ENCODE measurements at places on chromosomes 3 and 15.

DNA sequence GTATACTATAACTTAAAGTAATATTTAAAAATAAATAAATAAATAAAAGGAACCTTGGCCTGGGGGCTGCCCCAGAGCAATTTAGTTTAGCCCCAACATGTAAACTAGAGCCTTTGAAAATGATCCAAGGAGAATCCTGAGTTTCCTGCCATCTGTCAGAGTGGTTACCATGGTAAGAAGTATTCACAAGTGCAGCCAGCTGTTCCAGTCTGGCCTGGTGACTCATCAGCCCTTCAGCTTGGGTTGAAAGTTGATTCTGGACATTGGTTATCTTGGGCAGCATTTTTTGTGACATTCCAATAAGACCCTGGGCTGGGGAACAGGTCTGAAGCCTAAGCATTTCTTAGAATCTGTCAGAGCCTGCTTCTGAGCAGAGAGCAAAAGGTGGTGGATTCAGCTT is 72.7 kb upstream of the LRTM1 start:
- DNase-seq, result no peak

GRCh38 chr15:59812250-59812870 is 123.2 kb upstream of the BNIP2 start:
- DNase-seq, result no peak

DNA sequence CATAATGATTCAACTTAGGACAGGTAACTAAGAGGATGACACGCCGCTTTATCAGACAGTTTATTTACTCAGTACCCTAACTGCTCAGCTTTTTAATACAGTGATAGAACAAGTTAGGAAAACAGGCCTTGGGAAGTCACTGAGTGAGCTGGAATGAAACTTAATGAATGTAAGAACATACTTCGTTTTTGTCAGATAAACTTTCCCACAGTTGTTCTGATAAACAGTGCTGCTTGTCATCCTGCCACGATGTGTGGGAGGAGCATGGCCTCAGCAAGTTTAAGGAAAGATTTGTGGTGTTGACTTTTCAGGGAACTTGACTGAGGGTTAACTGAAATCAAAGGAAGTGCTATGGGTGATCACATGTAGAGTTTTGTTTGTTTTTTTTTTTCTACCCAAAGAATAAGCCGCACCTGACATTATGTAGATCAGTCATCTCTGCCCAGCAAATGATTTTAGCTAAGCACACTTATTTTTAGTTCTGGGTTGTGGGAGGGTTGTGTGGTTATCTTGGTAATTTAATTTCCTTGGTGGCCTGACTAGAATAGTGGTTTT is 5.6 kb upstream of the P2RY14 start:
- peak; percentile 11 for DNase-seq

GRCh38 chr15:58165661-58166060 is 27.5 kb downstream of the AQP9 start:
- no peak for DNase-seq

- DNase-seq, result no peak
Measured at GRCh38 chr3:110579840-110580550, 491.6 kb upstream of the NECTIN3 start.

- no peak for DNase-seq
Measured at GRCh38 chr3:159721324-159721723, 267.3 kb upstream of the IL12A start.

DNA sequence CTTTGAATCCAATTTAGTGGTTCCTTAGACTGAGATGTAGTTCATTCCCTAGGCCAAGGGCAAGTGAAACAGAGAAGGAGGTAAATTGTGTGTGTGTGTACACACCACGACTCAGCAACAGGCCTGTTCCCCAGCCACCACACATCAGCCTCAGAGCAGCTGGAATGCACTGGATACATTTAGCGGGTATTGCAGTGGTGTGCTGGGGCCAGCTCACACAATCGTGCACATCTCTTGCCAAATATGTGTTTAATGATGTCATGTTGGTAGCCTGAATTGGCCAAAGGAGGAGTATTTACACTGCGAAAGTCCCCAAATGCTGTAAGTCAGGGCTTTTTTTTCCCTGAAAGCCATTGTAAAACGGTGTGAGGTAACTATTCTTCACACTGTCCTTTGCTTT is 82.3 kb downstream of the RBPMS2 start:
- DNase-seq, result no peak

DNA sequence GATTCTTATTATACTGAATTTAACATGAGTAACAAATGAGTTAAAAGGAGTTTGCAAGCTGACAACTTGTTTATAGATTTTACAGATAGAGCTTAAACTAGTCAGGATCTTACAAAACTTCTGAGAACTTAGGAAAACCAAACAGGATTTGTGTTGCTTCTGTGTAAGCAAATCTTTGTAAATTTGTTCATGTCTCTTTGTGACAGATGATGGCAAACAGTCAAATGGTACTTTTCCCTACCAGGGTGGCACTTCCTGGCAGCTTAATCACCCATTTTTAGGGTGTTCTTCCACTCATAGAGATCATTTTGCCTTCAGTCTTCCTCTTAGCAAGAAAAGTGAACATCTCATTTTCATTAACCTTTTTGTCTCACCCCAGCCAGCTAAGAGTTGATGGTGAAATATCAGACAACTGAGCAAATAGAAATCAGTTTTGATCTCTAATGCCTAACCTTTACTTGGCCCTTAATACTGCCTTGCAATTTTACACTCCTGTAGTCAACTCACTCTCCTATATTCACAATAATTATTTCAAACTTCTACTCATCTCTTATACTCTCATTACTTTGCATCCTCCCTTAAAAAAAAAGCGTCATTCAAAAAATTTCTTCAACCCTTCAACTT is 23.7 kb upstream of the NECTIN3 start:
- no peak for DNase-seq

GRCh38 chr3:12253516-12254343 is 35.1 kb upstream of the PPARG start:
- DNase-seq, result no peak

DNA sequence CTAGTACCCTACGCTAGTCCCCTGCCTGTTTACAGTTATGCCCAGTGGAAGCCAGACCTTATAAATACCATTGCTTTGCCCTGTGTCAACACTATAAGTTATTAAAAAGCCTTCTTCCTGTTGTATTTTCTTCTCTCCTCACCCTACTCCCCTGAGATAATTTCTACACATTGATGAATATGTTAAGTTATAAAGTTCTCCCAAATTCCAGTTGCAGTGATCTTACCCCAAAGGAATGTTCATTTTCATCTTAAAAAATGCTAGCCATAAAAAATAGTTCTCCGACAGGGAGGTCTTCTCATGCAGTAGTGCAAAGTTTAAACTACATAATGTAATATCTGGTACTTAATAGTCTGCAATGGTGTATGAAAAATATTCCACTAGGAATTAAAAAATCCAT is 58.6 kb downstream of the MAP2K5 start:
- DNase-seq, result no peak

- DNase-seq, result no peak
Measured at GRCh38 chr3:9208605-9209152, 40.8 kb downstream of the SRGAP3 start.

- DNase-seq, result no peak
Measured at GRCh38 chr3:119322021-119322834, 28.0 kb downstream of the ARHGAP31 start.

DNA sequence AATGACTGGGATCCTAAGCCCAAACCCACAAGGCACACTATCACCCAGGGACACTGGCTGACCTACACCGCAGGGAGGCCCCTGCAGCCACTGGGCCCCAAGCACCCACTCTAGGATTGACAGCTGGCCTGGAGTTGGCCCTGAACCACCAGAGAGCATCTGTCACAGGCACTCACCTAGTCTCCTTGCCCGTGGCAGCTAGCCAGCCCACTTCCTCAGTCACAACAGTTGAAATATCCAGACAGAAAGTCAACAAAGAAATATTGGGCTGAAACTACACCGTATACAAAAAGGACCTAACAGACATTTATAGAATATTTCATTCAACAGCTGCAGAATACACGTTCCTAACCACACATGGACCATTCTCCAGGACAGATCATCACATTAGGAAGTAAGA is 5.2 kb upstream of the SPINK8 start:
- no peak for DNase-seq

DNA sequence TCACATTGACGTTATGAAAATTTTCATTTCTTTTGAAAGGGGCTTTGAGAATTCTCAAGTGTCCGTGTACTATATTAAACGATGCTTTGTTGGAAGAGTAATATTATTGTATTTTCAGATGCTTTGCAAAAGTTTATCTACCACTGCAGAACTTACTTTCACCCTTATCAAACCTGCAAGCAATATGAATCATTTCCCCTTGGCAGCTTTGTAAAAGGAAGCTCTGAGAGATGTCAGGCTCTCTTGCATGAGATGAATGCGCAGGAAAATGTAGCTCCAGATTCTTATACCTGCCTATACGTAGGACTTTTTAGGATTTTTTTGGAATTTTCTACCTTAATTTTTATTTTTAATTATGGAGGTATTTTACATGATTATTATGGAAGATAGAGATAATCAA is 34.5 kb downstream of the GPD1L start:
- DNase-seq, result no peak

DNA sequence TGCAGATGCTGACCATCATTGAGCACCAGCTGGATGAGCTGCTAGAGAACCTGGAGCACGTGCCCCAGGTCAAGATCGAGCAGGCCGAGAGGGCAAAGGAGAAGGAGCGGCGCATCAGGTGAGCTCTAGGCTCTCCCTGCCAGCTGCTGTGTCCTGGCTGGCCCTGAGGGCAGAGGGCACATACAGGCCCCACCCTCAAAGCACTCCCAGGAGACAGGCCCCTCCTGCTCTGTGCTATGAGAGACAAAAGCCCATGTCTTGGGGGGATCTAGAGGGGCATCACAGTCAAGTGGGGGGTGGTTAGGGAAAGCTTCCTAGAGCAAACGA is 39.5 kb downstream of the CFAP100 start:
- DNase-seq, result no peak

DNA sequence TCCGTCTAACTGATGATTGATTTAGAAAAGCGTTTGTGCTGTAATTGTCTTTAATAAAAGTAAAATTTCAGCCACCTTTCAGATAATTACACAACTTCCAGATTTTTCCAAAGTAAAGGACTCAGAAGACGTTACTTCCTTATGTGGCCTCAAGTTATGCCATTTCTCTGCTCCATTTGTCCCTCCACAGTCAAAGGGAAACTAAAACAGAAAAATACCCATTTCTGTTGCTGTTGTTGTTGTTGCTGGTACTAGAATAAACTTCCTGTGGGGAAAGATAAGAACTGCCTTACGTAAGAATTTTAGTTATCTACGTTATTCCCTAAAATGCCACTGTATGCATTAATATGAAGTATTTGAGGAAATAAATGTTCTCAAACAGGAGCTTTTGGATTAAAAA is 153.9 kb downstream of the P3H2 start:
- DNase-seq, result no peak

- no peak for DNase-seq
Measured at GRCh38 chr3:5485427-5485826, 297.9 kb downstream of the EDEM1 start.

GRCh38 chr3:31234145-31234544 is 298.6 kb upstream of the STT3B start:
- no peak for DNase-seq
